GM06990 (cell line): ENCODE measurements at places on chromosomes 4 and X.

- DNase-seq: no peak
These were observed 215.3 kb upstream of the TTC29 start for GRCh38 chr4:147160908-147161513.

- no peak for DNase-seq
These were observed 169.5 kb downstream of the ARHGAP10 start for GRCh38 chr4:147901388-147901787.

DNA sequence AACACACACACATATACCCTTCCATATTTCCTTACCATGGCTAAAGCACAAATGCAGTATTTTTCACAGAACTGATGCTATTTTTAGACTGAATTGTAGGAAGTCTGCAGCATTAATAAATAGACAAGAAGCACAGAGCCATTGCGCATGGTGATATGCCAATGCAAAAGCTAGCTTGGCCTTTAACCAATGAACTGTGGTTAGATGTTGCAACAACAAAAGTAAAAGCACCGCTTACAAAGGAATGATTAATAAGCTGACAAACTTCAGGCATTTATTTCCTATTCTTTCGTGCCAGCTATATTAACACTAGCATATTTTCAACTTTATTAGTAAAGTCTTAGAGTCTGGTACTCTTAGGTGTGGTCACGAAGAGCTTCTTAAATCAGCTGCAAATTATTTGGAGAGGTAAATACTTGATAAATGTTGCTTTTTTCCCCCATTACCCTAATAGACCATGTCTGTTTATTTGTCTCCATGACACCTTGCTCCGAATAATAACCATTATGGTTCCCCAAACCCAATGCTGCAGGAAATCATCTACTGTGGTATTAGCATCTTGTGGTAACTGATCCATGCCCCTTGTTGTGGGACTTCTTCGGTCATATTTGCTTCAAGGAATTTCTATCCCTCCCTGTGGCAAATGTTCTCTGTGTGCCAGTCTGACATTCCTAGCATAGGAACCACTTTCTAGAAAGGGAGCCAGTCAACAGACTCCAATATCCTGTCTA, 306.1 kb upstream of the TAPT1 start:
- no peak for DNase-seq

- peak; percentile 17 for DNase-seq
These were observed 65.8 kb downstream of the RASGEF1B start for GRCh38 chr4:81405900-81406401.
